ENCODE measurements at places on chromosomes 11 and 22.

GRCh38 chr11:113670149-113670830, 35.8 kb downstream of the TMPRSS5 start:
- DNase-seq, result no peak

DNA sequence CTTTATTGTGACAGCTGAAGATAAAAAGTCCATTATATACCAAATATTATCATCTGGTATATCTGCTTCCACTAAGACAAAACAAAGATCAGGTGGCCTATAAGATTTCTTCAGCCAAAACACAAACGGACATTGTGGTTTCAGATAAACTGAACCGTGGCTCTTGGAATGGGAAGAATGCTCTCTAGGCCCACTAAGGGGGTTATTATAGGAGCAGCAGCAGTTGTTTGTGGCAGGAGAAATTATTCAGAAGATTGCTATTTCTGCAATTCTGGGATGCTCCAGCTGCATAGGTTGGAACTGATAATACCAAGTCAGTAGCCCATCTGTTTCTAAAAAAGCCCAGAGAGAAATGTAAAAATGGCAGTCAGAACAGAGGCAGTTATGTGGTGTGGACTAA, 145.3 kb downstream of the NCAM1 start:
- DNase-seq, result no peak

DNA sequence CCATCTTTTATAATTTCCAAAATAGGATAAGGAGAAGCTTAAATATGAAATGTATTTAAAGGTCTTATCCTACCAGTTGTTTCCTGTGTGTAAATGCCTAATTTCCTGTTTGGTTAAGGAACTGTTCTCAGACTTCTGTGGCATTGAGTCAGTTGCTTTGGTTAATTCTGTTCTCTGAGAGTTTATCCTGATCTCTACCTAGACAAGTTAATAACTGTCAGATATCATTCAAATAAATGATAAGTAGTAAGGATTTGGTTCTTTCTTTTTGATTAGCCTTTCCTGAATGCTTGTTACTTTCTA, 39.5 kb downstream of the CTNND1 start:
- DNase-seq, result no peak

GRCh38 chr11:73965764-73966121, 14.9 kb downstream of the DNAJB13 start:
- no peak for DNase-seq

DNA sequence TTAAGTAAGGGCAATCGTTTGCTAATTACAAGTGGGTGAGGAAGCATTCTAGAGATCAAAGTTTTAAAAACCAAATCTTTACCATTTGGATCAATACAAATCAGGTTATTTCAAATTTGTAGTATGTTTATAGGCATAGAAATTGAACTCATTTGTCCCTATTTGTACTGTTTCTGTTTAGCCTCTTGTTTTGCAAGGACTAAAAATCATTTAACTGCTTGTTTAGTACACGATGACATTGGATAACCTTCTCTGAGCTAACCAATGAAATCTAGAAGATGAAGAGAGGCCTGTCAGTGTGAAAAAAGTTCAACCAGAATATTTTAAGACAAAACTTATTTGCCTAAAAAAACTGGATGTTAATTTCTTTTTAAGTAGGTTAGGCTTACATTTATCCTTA, 40.0 kb downstream of the ZC3H12C start:
- DNase-seq, result no peak

- DNase-seq, result no peak
Measured at GRCh38 chr22:39947220-39948216, 12.7 kb upstream of the TMA7B start.

DNA sequence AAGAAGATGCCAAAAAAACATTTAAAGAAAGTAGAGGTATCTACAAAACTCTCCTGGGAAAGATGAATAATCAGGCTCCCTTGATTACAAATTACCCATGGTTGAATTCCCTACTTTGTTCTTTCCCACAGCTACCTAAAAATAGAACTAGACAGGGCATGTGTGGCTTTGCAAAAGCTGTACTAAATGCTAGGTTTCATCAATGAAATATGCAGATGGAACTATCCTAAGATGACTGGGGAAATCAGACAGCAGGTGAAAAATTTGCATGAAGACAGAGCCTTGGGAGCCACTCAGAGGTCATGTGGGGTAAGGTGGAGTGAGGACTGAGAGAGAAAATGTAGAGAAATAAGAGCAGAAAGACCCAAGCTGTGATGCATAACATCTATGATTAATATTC, 14.7 kb downstream of the LAYN start:
- no peak for DNase-seq

- DNase-seq, result no peak
Measured at GRCh38 chr22:23774114-23774921, 1.7 kb downstream of the MMP11 start.

DNA sequence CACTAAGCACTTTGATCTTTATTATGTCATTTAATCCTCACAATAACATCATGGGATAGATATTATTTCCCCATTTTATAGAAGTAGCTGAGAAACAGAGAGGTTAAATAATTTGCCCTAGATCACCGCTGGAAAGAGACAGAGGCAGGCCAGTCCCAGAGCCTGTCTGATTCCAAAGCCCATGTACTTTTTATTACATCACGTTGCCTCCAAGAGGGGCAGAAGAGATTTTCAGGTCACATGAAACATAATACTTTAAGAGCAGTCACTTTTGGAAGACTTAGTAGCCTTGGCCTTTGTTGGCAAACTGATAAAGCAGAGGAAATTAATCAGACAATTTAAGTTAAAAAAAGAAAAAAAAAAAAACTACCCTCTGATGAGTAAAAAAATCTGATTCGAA, 200.2 kb upstream of the ARHGAP20 start:
- DNase-seq, result no peak

GRCh38 chr11:40285558-40285957, 1173.9 kb downstream of the LRRC4C start:
- no peak for DNase-seq

DNA sequence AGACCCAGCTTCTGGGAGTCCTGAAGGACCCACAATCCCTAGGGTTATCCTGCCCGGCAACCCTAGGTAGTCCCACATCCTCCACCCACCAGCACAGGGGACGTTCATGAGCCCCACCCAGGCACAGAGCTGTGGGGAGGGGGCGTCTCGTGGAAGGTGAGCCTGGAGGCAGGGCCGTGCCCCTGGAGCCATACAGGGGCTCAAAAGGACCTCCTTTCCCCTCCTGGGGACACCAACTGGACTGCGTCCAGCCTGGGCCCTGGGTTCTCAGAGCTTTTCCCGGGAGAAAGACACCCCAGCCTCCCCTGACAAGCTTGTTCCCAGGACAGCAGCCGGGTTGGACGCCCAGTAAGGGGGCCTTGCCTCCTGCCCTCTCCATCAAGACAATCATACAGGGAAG, 78.4 kb downstream of the BRD1 start:
- DNase-seq, result no peak

GRCh38 chr11:9982796-9983579, 311.0 kb downstream of the SBF2 start:
- DNase-seq, result no peak

GRCh38 chr11:36974771-36975170, 376.7 kb upstream of the RAG2 start:
- no peak for DNase-seq

- DNase-seq, result no peak
Measured at GRCh38 chr11:74325649-74326645, 14.5 kb upstream of the P4HA3 start.

- no peak for DNase-seq
Measured at GRCh38 chr22:27331526-27332281, 469.9 kb downstream of the MN1 start.

GRCh38 chr11:4039011-4039410, 55.6 kb upstream of the RRM1 start:
- DNase-seq, result no peak

DNA sequence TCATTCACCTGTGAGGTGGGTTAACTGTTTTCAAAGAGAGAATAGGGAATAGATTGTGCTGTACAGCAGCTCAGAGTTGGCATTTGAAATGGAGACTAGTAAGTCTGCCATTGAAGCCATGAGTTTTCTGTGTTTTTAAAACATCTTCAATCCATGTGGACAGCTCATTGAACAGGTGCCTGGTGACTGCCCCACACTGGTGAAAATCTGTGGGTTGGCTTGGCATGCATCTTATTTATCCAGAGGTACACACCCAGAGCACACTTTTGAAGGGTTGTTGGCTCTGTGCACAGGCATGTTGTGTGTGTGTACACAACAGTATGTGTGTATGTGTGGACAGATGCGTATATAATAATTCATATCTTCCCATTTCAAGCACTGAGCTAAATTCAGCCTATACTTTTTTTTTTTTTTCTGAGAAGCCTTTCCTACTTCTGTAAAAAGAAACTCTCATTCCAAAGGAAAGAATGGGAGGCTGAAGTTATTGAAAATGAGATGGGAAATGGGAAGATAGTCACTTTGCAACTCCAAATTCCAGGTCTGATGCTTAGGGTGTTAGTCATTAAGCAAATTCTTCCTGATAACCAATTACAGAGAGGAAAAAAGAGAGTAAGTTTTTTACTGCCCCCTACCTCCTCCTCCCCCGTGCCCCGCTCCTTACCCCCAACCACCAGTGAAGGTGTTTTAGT, 7.0 kb upstream of the LYVE1 start:
- DNase-seq, result no peak

DNA sequence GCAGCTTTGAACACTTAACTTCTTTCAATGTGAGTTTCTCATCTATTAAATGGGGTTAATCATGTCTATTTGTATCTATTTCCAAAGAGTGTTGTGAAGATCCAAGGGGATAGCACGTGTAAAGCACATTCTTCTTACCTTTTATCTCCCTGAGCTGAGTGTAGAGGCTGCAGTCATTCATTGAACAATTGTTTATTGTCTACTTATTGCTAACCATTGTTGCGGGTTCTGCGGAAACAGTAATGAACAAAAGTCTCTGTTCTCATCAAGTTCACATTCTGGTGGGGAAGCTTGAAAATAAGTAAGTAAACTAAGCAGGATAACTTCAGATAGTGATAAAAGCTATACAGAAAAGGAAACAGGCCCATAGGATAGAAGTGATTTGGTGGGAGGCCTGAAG, 27.4 kb upstream of the PLET1 start:
- no peak for DNase-seq

DNA sequence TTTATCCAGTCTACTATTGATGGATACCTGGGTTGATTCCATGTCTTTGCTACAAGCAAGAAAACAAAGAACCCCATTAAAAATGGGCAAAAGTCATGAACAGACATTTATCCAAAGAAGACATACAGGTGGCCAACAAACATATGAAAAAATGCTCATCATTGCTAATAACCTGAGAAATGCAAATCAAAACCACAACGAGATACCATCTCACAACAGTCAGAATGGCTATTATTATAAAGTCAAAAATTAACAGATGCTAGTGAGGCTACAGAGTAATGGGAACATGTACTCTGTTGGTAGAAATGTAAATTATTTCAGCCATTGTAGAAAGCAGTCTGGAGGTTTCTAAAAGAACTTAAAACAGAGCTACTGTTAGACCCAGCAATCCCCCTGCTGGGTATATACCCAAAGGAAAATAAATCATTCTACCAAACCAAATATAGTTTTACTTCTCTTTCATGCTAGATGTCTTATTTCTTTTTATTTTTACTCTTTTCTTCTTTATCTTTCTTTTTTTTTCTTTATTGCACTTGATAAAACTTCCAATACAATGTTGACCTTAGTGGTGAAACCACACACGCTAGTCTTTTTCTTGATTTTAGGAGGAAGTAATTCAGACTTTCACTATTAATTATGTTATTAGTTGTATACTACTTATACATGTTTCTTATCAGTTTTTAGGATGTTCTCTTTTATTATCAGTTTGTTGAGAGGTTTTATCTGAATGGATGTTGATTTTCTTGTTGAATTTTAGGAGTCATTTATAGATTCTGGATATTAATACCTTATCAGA, 14.3 kb downstream of the TRIM22 start:
- no peak for DNase-seq

DNA sequence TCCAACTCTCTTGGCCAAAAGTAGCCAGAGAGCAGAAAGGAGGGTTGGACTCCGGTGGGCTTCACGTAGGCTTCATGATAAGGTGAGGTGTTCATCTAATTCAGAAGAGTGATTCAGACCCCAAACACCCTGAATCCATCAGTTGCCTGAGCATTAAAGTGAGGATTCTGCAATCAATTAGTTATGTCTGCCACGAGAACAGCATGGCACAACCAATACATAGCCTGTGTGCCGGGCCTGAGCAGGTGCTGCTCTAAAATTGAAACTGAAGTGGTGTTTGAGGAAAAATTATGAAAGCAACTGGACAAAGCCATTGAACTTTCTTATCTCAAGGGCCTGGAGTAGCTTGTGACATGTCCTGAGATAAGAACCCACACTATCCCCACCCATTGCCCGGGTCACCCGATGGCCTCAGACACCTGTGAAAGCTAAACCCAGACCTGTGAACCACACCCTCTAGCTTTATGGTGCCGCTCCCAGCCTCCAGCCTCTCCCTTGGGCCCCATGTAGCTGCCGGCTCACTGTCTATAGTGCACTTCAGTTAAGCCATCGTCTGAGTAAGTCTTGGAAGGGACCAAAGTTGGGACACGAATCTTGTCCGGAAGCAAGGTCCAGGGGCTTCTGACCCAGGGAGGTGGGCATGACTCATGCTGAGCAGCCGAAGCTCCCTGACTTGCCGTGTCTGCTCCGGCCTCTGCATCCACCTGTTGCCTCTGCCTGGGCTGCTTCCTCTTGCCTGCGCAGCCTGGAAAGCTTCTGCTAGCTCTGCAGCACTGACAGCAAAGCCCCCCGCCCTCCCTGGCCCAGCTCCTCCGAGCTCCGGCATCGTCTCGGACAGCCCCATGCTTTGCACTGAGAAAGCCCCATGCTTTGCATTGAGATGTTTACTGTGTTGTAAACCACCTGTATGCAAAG, 5.7 kb upstream of the MYEOV start:
- no peak for DNase-seq

- peak; percentile 68 for DNase-seq
Measured at GRCh38 chr22:37051391-37052385, at the start of gene KCTD17. KCTD17 (plus strand) TSS chr22:37051742; CDS start chr22:37051761, 19 bp downstream.

DNA sequence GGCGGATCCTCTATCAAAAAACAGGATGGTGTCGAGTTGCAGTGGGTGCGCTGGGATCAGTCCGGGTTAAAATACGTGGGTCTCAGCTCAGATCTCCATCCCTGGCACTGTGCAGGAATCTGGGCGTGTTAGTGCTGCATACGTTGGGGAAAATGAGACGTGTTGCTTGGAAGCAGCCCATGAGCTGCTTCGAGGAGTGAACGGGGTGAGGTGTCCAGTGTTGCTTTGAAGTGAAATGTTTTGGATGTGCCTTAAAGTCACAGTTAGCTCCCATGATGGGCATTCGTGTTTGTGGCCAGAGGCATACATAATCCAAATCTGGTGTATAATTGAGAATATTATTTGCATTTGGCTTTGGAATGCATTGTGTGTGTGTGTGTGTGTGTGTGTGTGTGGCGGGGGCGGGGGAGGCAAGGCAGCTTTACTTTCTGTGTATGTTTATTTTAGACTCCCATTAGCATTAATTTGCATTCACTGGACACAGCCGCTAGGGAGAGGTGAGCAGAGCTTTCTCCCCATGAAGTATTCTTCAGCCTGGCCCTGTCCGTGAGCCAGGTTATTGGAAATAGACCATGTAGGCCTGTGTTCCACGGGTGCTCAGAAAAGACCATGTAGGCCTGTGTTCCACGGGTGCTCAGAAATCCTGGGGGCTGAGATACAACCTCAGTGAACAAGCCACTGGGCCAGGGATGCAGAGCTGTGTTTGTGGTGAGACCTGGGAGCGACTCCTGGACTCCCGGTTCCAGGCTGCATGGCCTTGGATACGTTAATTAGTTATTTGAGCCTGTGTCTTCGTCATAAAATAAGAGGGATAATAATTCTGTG, 134.6 kb downstream of the ST3GAL4 start:
- no peak for DNase-seq
